ENCODE measurements at places on chromosomes 2 and 18. TPM values are rescaled to one million over a fixed set of nuclear protein-coding genes. Genes with fewer than 3 reads are reported as not detected.

The MREG gene
- 10.1 TPM for total RNA-seq

The FSHR gene
- 0.20 TPM for total RNA-seq

The C2orf81 gene
- 0.32 TPM for total RNA-seq

The SKA1 gene
- 5.5 TPM for total RNA-seq

The EML6 gene
- total RNA-seq: 4.0 TPM

The SOWAHC gene
- total RNA-seq: 26.2 TPM

The MAIP1 gene
- total RNA-seq: 35.7 TPM

The CD302 gene
- total RNA-seq: 25.2 TPM

The HOXD13 gene
- 33.9 TPM for total RNA-seq

The MALL gene
- 30.8 TPM for total RNA-seq

The SERPINB2 gene
- total RNA-seq: 1.6 TPM

The CPO gene
- 0.36 TPM for total RNA-seq

The SULT1C4 gene
- 14.0 TPM for total RNA-seq

The RNPEPL1 gene
- total RNA-seq: 36.9 TPM

The PXDN gene
- total RNA-seq: 78.8 TPM

The RBM43 gene
- total RNA-seq: 4.6 TPM

The ADRA2B gene
- 0.87 TPM for total RNA-seq

The PCARE gene
- 2.2 TPM for total RNA-seq

The RMND5A gene
- 72.3 TPM for total RNA-seq

The SLC14A1 gene
- total RNA-seq: 0.88 TPM

The AAMP gene
- 140 TPM for total RNA-seq

The FBLN7 gene
- 1.6 TPM for total RNA-seq

The ABCG5 gene
- total RNA-seq: 3.8 TPM

The MORN2 gene
- total RNA-seq: 24.6 TPM

The CAD gene
- 13.2 TPM for total RNA-seq

The CCDC150 gene
- total RNA-seq: 6.2 TPM

The LYPD6B gene
- total RNA-seq: 13.3 TPM

The ALPG gene
- total RNA-seq: 0.16 TPM

The FAP gene
- total RNA-seq: 44.5 TPM

The CHRNG gene
- total RNA-seq: not detected

The PSD4 gene
- total RNA-seq: 22.6 TPM

The HOXD9 gene
- 2.9 TPM for total RNA-seq

The TCF23 gene
- not detected for total RNA-seq

The SCN7A gene
- total RNA-seq: 5.0 TPM

The UGT1A10 gene
- not detected for total RNA-seq

The RNF125 gene
- 1.1 TPM for total RNA-seq

The COL6A3 gene
- 158 TPM for total RNA-seq

The SLC4A5 gene
- 1.5 TPM for total RNA-seq

The IL36B gene
- not detected for total RNA-seq

The CDH20 gene
- 3.6 TPM for total RNA-seq

The NEU4 gene
- 6.8 TPM for total RNA-seq

The PTGR3 gene
- 25.7 TPM for total RNA-seq

The TNFAIP6 gene
- 9.0 TPM for total RNA-seq

The KCNK3 gene
- total RNA-seq: 10.5 TPM

The GKN2 gene
- not detected for total RNA-seq

The MBOAT2 gene
- 35.2 TPM for total RNA-seq

The SCYGR4 gene
- total RNA-seq: not detected

The HEATR5B gene
- total RNA-seq: 25.1 TPM

The GALNT13 gene
- 21.0 TPM for total RNA-seq

The DYTN gene
- not detected for total RNA-seq

The SLC23A3 gene
- 1.4 TPM for total RNA-seq

The GPR75 gene
- total RNA-seq: 1.5 TPM

The IMPA2 gene
- total RNA-seq: 72.4 TPM

The CD8B2 gene
- not detected for total RNA-seq

The AMER3 gene
- 1.00 TPM for total RNA-seq

The GNAL gene
- 7.1 TPM for total RNA-seq

The ICOS gene
- 0.10 TPM for total RNA-seq

The DLGAP1 gene
- total RNA-seq: 3.1 TPM

Data from hepatocyte (in vitro differentiated cells).